ENCODE measurements at places on chromosomes 7 and 10.

DNA sequence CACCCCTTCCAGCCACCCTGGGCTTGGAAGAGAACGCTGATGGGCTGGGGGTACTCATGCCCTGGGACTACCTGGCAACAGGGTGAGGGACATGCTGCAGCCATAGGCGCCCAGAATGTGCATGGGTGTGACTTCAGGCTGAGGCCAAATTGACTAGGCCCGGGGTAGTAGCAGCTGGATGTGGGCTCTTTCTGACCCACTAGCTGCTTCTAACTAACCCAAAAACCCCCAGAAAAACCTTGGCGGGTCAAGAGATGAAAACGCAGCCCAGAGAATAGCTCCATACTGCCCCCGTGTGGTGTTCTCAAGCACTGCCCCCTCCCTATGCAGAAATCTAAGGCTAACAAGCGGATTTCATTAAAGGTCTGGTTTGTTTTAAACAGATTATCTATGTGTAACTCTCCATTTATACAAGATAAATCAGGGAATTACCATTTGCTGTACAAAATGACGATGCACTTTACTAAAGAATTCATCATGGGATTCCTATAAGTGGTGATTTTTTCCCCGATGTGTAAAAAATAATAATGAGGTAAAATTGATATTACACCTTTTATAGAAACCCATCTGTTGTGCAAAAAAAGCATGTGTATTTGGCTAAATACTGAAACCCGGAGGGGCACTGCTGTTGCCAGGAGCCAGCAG, 4.2 kb downstream of the SMARCD3 start:
- no peak for DNase-seq

GRCh38 chr10:6746782-6747181, 166.7 kb upstream of the PRKCQ start:
- DNase-seq: no peak

- DNase-seq: no peak
Measured at GRCh38 chr7:1475393-1475792, 16.1 kb upstream of the MICALL2 start.

GRCh38 chr10:20871970-20872369, 25.1 kb downstream of the NEBL start:
- no peak for DNase-seq

All from GOT3 (cell line).